ENCODE measurements at places on chromosomes 6 and 20.

DNA sequence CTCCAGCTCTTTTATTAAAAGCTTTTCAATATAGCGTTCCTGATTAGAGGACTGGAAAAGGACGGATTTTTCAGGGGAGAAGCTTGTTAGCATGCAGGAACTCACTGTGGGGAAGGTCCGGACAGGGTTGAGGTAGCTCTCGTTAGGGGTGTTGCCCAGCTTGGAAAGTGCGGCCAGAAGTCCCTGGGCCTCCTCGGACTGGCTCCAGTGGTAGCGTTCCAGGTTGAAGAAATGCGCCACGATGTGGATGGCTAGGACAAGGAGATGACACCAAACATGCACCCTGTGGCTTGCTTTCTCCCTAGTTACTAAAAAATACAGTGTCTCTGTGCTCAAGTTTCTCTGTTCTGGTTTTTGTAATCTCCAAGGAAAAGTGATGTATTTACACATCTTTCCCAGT lies 12.5 kb downstream of the NOX3 start:
- DNase-seq: no peak

DNA sequence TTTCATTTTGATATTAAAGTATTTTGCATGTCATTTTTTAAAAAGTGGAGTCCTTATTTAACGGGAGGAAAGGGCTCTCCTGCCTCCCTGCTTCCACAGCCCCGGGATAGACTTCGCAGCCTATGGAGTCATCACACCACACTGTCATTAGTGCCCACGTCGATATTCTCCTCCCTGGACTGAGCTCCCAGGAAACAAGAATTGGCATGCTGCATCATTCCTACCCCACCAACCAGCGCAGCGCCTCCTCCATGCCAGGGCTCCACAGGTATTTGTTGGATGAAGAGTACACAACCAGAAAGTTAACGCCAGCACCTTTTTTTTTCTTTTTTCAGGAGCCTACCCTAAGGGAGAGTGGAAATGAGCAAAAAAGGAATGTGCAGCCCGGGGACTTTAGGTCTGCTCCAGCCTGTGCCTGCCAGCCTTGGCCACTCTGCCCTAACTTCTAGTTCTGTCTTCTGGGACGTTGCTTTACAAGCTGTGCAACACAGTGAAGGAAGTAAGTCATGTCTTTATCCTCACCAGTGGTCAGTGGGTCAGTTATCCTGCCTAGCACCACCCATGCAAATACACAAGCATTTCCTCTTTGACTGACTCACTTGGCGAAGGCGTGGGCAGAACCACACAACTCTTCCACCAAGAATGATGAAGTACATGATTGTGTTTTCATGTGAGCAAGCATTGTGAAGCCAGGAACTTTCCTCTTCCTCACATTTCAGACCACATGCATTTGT lies 180.7 kb upstream of the UST start:
- no peak for DNase-seq

DNA sequence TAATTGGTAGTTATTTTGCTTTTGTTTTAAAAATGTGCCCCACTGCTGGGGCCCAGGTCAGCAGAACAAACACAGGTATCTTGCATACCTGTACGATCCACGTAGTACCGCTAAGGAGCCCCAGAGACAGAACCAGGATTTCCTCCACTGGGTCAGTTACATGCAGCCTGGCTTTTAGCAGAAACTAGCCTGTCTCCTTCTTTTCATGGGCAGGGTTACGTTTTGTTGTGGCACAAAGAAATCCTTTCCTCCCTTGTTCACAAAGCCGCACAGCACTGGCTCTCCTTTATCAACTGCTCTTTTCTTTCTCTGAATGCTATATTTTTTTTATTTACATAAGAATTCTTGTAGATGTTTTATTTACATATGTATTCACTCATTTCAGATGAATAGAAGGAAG lies 190.3 kb upstream of the POU3F2 start:
- no peak for DNase-seq

GRCh38 chr6:17064975-17065374 lies 36.9 kb upstream of the STMND1 start:
- no peak for DNase-seq

DNA sequence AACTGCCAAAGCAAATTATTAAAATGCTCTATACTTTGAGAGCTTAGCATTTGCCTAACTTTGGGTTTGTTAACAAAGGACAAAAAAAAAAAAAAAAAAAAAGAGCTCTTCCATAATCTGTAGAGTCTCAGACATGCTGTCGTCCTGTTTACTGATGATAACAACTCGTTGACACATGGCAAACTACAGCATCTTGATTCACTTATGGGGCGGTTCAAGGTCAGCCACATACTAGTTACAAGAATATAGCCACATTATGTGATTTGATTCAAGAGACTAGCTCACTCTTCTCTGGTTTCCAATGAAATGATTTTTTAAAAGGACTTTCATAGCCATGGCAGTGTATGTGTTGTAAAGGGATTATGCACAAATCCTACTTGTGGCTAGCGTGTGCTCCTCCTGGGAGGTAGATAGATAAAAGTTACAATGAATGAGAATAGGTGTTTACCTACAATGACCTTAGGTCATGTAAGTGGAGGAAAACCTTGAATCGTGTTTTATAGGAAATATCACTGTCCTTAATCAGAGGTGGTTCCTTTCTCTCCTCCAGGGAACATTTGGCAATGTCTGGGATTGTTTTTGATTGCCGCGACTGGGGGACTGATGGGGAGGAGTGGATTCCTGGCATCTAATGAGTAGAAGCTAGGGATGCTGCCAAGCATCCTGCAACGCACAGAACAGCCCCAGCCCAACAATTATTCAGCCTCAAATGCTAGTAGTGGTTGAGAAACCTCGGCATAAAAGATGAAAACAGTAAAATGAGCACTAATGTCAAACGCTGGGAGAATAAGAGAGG lies 969.2 kb upstream of the SLC35B3 start:
- no peak for DNase-seq

- no peak for DNase-seq
Observed at GRCh38 chr6:136103763-136104311, 146.3 kb downstream of the MTFR2 start.

Measured in NCI-H2029 (cell line).